Ascending aorta (tissue), 2 donors: ENCODE measurements at places on chromosomes 13 and 19.

DNA sequence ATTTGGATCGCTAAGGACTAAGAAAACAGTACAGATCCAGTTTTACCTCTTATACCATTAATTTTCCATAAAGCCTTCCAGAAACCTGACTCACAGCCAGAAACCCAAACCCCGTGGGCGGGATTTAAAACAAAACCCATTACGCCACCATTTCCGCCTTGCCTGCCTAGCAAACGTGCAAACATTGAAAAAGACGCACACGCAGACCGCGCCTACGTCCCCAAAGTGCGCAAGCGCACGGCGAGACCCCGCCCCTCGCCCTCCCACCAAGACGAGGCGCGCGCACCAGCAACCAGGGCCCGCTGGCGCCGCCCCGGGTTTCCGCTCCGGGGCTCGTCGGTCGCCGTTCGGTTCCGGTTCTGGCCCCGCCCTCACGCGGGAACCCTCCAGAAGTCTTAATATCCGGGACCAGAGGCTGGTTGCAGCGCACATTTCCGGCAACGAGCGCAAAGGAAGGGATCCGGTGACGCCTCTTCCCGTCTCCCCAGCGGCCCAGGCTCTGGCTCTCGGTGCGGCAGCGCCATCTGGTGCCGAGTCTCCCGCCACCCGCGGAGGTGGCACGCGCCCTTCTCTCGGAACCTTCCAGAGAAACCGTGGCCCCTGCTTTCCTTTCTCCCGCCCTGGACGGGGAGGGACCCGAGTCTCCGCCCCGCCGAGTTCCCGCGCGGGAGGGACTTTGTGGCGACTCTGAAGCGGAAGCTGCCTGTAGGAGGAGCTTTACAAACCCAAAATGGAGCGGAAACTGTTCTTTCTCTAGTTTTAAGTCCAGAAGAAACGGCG, 256.9 kb upstream of the STARD13 start:
- peak; percentile 100 for DNase-seq

DNA sequence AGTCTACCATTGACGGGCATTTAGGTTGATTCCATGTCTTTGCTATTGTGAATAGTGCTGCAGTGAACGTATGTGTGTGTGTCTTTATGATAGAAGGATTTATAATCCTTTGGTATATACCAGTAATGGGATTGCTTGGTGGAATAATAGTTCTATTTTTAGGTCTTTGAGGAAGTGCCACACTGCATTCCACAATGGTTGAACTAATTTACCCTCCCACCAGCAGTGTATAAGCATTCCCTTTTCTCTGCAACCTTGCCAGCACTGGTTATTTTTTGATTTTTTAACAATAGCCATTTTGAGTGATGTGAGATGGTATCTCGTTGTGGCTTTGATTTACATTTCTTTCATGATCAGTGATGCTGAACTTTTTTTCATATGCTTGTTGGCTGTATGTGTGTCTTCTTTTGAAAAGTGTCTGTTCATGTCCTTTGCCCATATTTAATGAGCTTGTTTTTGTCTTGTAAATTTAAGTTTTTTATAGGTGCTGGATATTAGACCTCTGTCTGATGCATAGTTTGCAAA, 37.5 kb downstream of the RFC3 start:
- DNase-seq: no peak

DNA sequence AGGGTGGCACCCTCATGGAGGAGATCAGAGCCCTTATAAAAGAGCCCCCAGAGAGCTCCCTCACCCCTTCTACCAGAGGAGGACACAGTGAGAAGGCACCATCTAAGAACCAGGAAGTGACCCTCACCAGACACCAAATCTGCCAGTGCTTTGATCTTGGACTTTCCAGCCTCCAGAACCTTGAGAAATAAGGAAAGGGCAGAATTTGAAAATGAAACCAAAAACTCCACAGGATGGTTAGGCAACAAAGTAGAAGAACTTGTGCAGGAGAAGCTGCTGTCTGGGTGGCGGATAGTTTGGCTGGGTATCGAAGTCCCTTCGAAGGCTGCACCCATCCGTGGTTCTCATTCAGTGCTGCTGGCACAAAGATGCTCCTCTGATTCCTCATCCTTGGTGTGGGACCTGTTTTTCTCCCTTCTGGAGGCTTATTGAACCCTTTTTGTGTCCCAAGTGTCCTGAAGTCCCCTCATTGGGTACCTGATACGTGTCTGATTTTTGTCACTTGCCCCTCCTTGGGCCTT, 130.8 kb downstream of the KDM4B start:
- no peak for DNase-seq

DNA sequence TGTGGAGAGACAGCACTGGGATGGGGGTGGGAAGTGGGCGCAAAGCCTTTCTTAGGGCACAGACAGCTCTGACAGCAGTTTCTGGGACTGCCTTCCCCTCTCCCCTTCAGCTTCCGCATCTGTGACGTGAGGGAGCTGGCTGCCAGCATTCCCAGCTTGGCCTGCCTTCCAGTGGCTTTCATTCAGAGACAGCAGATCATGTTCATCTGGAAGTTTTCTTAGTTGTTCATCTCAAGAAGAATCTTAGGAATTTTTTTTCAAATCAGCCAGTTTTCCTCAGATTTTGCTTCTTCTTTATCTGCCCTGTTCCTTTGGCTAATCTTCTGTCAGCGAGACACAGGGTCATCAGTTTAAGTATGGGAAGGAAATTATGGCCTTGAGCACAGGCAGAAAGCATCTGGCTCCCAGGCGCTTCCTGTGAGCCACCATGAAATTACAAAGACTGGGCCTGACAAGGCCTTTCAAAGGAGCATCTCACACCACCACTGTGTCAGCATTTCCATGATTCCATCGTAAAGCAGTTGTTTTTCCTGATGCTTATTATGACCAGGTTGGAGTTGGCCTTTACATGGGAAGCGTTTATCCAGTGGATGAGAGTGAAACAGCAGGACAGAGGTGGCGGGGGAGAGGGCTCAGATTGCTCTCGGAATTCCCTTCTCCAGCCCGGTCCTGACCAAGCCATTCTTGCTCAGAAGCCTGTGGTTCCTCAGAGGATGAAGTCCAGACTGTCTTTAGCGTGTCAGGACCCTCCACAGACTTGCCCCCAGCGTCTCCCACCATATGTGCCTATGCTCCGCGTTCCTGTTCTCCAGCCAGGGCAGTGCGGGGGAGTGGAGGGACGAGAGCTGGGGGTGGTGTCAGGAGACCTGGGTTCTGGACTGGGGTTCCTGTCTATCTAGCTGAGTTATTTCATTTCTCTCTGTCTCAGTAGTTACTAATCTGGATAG, 43.6 kb downstream of the ARHGAP35 start:
- DNase-seq: no peak

DNA sequence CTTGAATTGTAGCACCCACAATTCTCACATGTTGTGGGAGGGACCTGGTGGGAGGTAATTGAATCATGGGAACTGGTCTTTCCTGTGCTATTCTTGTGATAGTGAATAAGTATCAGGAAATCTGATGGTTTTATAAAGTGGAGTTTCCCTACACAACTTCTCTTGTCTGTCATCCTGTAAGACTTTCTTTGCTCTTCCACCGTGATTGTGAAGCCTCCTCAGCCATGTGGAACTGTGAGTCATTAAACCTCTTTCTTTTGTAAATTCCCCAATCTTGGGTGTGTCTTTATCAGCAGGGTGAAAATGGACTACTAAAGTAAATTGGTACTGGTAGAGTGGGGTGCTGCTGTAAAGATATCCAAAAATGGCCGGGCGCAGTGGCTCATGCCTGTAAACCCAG, 215.6 kb downstream of the LIG4 start:
- no peak for DNase-seq

- no peak for DNase-seq
Measured at GRCh38 chr13:50735071-50735470, 108.4 kb downstream of the DLEU7 start.

GRCh38 chr19:50719566-50719965, at the start of gene SHANK1:
SHANK1 (minus strand) TSS chr19:50719802; CDS start chr19:50716919, 2,883 bp downstream.
- DNase-seq: no peak

- no peak for DNase-seq
Measured at GRCh38 chr13:43522788-43523187, 264.0 kb downstream of the ENOX1 start.

DNA sequence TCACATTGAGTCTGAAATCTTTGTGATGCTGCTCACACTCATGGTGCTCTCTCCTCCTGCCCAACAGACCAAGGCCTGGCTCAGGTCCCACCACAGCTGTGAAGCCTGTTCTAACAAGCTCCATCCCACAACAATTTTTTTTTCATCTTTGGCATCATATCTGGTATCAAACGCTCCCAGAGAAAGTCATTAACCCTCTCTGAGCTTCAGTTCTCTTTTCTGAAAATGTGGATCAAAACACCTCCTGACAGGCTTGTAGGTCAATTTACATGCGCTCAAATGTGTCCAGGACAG, 224.4 kb downstream of the LACC1 start:
- DNase-seq: no peak

DNA sequence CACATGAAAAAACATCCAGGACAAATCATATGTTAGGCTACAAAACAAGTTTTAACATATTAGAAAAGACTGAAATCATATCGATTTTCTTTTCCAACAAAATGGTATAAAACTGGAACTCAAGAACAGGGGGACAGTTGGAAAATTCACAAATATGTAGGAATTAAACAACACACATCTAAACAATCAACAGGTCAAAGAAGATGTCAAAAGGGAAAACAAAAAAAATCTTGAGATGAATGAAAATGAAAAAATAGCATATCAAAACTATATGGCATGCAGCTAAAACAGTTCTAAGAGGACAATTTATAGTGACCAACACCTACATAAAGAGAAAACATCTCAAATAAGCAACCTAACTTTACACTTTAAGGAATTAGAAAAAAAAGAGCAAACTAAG, 585.3 kb downstream of the UQCRFS1 start:
- no peak for DNase-seq

DNA sequence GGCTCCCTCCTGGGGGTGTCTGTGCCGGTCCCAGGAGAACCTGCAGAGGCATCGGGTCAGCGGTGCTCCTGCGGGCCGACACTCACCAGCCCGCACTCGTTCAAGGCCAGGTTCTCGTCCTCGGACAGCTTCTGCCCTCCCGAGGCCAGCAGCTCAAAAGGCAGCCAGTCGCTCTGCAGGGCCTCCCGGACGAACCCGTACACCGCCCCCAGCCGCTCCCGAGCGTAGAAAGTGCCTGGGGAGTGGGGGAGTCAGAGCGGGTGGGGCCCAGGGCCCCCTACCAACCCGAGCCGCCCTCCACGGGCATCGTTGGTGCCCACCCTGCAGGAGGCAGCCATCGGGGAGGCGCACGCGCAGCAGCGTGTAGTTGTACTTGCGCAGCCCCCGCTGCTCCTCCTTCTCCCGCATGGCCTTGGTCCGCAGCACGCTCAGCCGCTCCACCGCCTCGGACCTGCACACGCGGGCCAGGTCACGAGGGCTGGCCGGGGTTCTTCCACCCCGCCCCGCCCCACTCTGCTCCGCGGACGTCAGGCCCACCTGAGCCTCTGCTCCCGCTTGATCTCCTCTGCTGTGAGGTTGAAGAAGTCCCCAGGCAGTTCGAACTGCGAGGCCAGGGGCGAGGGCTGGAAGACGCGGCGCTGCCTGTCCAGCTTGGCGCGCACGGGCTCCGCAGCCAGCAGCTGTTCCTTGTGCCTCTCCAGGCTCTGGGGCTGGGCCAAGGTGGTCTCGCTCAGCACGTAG, 11.5 kb downstream of the UBXN6 start:
- DNase-seq: no peak

DNA sequence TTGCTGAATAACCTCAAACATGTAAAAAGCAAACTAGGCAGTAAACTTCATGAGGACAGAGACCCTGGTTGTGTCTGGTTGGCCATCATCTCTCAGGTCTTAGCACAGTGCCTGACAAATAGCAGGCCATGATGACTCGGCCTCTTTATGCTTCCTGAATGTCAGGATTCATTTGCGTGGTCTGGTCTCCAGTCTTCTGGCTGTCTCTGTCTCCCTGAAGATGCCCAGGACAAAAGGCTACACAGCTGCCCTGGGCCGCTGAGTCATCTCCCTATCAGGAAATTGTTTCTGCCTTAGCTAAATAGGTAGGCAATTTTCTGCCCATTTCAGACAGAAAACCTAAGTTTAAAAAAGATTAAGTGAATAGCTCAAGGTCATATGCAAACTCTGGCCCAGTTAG, 84.1 kb upstream of the FNDC3A start:
- no peak for DNase-seq

- DNase-seq: no peak
Measured at GRCh38 chr19:55272142-55272541, 7.8 kb downstream of the HSPBP1 start.

GRCh38 chr19:17209126-17210036, 5.8 kb upstream of the USE1 start:
- no peak for DNase-seq

- DNase-seq: no peak
Measured at GRCh38 chr13:109345433-109345941, 440.9 kb downstream of the IRS2 start.

DNA sequence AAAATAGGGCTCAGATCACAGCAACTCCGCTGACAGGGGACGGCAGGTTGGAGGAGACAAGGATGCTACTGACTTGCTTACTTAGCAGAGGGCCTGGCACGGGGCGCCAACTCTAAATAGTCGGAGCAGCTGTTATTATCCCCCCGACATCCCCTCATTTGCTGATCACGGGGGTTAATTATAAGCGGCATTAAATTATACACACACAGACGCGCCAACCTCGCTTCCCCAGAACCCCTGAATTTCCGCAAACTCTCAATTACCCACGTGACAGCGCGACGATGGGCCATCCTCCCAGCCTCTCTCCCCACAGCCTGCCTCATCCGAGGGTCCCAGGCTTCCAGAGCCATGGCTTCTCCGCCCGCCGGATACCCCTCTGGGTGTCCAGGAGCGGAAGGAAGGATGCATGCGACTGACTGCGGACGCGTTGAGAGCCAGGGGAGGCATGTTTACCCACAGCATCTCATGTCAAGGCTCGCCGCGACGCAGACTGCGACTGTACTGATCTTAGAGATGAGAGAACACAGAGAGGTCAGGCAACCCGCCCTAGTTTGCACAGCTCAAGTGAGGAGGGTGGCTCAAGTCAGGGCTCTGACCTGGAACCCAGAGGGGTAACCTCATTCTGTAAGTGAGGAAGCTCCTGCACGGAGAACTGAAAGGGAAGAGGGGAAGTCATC, 5.7 kb downstream of the PTPRS start:
- DNase-seq: no peak

DNA sequence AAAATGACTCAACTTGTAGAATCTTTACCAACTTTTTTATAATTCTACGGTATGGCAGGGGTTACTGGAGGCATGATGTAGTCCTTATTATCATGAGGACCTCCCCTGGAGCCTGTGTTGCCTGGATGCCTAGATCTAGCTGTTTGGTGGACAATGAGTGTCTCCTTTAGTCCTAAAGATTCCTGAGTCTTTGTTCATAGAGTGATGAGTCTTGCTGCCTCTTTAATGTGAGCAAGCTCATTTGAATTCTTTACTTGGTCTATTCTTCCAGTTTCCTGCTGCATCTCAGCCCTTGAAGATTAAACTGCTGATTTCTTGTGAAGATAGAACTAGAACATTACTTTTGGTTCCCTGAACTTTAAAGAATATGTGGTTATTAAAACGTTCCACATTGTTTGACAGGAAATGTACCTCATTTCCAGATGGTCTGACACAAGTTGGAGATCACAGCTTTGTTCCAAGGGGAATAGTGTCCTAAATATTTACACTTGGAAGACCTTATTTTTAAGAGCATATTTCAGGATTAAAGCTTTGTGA, 51.9 kb downstream of the SLAIN1 start:
- DNase-seq: no peak
